ENCODE measurements at places on chromosomes 2 and 18.

DNA sequence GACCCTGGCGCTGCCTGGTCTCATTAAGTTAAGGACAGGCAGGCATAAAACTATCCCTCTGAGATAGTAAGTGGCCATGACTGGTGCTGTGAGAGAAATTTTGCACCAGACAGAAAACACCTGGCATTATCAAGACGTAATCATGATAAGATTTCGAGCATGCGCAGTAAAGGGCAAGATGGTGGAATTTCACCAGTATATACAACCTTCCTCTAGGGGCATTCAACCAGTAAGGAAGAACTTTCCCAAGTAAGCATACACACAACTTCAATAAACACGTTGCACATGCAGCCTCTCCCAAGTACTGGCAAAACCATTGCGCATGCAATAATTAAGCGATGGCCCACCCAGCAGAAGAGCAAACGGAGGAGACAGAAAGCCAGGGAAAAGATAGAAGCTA is 1376.4 kb upstream of the CRIM1 start:
- DNase-seq = no peak

- DNase-seq = no peak
Observed at GRCh38 chr2:160358046-160358445, 135.6 kb downstream of the RBMS1 start.

- DNase-seq = no peak
Observed at GRCh38 chr2:64773461-64774118, 119.9 kb upstream of the SERTAD2 start.

DNA sequence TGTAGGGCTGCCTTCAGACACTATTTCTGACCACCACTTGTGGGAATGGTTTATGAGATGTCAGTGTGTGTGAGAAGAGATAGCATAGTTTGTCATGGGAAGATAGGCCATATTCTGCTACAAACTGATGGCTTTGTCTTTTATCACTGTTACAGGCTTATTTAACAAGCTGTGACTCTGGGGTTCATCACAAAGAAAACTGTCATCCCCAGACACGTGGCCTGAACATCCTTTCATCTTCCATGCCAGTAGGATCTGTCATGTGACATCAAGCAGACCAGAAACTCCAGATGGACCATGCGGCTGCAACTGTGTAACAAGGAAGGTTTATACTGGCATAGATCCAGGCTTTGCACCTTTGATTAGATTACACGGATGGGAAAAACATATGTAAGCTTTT is 128.6 kb upstream of the KCNH7 start:
- DNase-seq = no peak

GRCh38 chr18:12645751-12646203 is 12.1 kb downstream of the SPIRE1 start:
- no peak for DNase-seq

- no peak for DNase-seq
Observed at GRCh38 chr2:211990335-211990734, 548.3 kb downstream of the ERBB4 start.

GRCh38 chr18:33116376-33116775 is 324.1 kb downstream of the CCDC178 start:
- no peak for DNase-seq

DNA sequence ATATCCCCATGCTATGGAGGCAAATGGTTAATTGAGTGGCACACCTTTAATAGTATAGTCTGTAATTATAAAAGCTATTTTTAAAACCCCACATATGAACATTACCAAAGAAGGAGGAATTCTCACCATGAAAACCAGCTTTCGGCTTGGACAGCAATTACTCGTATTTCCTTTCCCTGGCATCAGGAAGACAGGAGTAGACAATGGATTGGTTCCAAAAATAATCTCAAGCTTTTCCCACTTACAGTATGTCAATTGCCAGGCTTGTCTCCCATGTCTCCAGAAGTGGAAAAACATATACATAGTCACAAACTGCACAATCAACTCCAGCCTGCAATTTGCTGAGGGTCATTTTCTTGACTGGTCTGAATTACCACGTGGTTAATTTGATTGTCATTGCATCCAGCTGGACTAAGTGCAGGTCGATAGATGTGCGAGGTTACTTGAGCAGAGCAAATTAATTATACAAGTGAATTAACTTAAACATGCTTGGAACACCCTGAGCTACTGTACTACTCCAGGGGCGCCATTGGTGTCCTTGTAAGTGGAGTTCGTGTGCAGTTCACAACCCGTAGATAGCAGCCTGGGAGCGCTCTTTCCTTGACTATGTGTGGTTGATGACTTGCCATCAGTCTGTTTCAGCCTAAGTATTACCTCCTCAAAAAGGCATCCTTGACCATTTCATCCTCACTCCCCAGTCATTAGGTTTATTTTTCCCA is 124.3 kb upstream of the PELI1 start:
- no peak for DNase-seq

DNA sequence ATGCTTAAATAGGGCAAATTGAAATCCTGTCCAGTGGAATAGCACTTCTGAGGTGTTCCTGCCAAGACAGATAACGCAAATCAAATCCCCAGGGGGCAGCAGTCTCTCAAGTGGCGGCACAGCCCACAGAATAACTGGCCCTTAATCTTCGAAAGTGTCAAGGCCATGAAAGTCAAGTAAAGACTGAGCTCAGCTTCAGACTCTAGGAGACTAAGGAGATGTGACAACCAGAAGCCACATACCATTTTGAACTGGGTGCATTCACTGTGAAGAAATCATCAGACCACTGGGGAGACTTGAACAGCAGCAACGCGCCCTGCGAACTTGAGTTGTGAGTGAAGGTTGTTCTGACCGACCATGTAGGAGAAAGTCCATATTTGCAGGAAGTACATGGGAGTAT is 66.0 kb upstream of the ASAP2 start:
- DNase-seq = no peak

GRCh38 chr2:207362716-207363115 is 167.0 kb upstream of the CREB1 start:
- DNase-seq = no peak

DNA sequence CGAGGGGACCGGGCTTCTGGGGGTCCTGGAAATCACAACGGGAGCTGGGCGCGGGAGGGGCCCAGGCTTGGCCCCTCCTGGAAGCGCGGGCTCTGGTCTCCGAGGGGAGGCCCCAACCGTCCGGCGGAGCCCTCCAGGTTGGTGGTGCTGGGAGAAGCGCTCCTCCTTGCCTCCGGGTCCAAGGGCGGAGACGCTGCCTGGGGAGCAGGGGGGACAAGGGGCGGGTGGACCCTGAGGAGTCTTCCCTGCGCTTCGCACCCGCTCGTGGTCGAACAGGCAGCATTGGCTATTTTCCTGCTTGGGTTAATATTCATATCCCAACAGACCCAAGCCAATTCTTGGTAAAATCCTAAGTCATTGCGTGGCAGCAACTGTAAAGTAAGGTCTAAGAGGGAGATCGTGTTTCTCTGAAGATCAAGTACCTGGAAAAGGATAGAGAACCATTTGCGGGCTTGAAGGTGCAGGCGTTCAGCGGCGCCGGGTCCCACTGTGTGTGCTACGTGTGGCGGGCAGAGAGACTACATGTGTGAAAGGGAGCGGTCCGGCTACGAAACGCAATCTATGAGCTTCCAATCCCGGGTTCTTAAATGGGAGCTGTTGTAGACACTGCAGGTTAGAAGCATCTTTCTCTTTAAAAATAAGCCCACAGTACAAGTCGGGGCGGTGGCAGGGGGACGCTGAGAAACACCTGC is 805 bp downstream of the CIDEA start:
- DNase-seq = no peak

GRCh38 chr2:106058469-106059137 is 135.5 kb downstream of the UXS1 start:
- no peak for DNase-seq

GRCh38 chr2:177275743-177276055 is 11.2 kb upstream of the NFE2L2 start:
- DNase-seq = no peak

GRCh38 chr2:12032975-12033374 is 286.5 kb downstream of the LPIN1 start:
- no peak for DNase-seq

DNA sequence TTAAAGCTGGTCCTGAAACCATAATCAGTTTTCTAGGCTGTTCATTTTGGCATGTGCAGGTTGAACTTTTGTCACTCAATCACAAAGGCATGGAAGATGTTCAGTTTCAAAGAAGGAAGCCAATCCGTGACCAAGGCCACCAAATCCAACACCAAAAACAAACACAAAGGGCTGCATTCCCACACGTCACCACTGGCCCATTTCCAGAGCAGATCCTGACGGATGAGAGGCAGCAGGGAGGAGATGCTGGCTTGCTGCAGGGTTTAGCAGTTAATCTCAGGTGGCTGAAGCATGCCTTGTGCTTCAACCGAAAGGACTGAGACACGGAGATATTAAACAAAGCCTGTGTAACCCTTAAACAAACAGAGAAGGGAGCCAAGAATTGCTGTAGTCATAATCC is 191.9 kb upstream of the CTAGE1 start:
- no peak for DNase-seq

DNA sequence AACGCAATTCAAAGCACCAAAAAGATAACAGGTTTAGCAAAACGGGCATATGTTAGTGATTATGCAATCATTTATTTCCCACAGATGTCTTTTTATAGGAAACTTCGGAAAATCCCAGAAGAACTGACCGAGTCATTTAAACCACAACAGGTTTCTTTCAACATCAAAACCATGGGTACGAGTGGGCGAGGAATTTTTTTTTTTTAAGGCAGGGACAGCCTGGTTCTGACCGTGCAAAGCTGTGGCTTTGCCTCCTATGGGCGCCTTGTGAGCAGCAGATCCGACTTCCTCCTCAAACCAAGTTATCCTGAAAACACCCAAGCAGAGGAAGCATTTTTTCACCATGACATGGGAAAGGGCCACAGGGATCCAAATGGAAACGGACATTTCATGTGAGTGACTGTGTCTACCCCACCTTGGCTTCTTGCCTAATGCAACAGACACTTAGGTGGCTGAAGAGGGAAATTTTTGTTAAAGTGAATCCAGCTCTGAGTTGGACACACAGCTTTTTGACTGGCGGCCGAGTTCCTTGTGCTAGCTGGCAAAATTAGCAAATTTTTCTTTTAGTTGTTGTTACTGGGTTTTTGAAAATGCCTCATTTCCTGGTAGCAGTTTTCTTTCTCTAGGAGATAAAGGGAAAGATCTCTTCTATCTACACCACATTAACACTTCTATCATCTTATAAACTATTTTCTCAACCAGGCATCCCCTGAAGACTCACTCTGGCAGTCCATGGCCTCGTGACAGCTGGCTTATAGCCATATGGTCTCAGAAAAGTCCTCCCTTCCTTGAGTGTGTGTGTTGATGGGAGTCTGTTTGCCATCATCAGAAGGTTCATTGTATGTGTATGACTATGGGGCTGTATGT is 487.4 kb upstream of the ZEB2 start:
- DNase-seq = no peak

DNA sequence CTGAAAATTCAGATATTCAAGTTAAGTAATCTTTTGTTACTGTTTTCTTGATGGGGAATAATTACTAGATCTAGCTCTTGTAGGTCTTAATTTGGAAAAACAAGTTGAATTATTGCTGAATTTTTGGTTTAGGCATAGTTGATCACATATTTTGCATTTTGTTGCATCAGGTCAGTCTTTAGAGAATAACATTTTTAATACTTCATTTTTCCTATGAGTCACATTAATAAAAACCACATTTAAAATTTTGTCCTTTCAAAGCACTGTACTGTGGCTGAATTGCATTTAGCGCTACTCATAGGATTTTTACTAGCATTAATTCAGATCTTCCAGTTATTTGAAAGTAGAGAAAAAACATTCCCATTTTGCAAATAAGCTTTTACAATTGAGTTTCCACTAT is 23.2 kb downstream of the MAP4K4 start:
- no peak for DNase-seq

DNA sequence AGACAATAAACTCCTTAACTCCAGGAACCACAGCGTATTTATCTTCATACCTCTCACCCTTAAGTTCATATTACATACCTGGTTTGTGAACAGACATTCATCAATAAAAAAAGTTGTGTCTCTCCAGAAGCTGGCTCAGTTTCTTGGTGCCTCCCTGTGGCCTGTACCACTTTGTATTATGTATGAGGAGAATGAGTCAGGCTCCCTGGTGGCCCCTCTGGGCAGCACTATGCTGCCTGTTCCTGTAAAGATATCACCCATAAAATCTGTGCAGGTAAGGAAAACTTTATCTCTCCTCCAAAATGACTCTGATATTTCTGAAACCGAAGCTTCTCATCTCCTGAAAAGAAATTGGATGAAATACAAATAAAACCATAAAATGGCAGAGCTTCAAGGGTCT is 198.4 kb upstream of the NT5C1B start:
- no peak for DNase-seq

GRCh38 chr18:11553098-11553940 is 56.1 kb upstream of the SLC35G4 start:
- DNase-seq = no peak

All from stimulated activated CD4-positive, alpha-beta T cell treated with anti-CD3 and anti-CD28 coated beads, Interleukin-1b, Interleukin-23, amount 100 ng/mL, for 1 hour (primary cell).